GM04503 (cell line): ENCODE measurements at places on chromosomes 1 and 21.

GRCh38 chr1:24874611-24875234 lies 55.4 kb downstream of the RUNX3 start:
- no peak for DNase-seq

DNA sequence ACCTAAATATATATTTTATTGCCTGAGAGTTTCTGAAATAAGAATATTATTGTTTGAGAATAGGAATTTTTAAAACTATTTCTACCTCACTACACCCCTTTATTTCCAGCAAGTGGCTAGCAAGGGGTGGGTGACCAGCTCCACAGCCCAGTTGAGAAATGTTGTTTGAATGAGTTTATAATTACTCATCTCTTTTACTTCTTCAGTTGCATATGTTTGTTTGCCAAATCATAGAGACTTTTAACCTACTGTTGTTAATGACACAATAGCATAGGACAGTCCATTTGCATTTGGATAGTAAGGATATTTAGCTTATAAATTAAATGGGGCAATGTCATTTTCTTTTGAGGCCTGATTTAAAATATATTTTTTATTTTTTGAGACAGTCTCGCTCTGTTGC lies 127.8 kb downstream of the NRDC start:
- no peak for DNase-seq

DNA sequence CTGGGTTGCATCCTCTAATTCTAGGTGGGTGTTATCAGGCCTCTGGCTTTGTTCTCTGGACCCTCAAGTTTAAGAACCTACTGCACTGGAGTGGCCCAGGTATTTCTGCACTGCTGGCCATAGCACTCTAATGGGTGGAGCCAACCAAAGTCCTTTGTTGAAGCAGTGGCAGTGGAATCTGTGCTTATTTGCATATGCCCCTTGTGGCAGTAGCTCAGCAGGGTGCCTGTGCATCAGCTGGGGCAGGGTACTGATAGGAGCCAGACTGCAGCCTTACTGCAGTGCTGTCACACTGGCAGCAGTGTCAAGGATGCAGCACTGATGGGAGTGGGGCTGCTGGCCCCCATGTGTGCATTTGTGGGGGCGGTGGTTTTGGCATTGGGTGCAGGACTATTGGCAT lies 660.6 kb downstream of the LRRIQ3 start:
- no peak for DNase-seq

- DNase-seq: no peak
These were observed 755 bp downstream of the RPAP2 start for GRCh38 chr1:92299477-92300150.

DNA sequence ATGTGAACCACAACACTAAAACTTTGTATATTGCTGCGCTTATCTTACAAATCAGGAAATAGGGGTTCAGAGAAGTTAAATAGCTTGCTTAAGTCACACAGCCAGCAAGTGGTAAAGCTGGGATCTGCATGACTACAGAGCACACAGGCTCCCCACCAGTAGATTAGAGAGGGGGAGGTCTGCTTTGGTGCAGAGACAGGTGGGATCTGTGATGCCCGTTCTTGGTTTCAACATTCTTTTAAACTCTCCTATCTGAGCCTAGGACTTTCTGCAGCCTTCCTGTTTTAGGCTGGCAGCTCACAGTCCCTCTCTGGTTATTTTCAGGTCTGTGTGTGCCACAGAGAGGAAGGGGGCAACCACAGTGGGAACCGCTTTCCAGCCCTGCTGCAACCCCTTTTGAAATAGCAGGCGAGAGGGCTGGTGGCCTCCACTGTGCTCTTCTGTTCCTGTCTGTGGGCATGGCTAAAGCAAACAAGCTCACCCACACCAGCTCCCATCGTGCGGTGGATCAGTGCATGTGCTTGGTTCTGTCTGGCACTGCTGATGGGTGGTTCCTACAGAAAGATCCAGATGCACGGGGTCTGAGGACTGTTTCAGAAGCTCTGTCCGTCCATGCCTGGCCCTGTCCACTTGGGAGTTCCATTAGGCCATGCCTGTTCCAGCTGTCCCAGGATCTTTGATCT lies 1.7 kb upstream of the IL6R start:
- no peak for DNase-seq

DNA sequence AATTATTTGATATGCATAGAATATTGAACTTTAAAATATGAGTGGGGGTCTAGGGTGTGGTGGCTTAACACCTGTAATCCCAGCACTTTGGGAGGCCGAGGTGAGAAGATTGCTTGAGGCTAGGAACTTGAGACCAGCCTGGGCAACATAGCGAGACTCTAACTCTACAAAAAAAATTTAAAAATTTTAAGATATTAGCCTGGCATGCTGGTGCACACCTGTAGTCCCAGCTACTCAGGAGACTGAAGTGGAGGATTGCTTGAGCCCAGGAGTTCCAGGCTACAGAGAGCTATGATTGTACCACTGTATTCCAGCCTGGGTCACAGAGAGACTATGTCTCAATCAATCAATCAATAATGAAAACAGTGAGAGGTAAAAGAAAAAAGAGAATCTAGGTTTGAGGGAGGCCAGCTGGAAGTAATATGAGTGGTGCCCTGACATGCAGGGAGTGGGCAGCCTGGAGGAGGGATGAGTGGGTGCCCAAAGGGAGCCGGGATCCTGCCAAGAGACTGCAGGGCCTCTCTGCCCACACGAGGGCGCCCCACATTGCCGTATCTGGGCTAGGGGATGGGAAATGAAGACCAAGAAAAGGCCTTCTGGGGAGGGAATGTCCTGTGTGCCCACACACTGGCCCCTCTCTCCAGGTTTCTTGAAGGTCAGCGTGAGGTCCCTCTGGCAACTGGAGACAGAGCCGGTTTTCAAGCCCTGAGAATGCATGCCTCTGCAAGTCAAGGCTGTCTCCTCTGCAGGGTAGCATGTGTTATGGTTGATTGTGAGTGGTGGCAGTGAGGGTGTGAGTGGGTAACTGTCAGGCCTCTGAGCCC lies 93.9 kb upstream of the PPM1J start:
- no peak for DNase-seq

DNA sequence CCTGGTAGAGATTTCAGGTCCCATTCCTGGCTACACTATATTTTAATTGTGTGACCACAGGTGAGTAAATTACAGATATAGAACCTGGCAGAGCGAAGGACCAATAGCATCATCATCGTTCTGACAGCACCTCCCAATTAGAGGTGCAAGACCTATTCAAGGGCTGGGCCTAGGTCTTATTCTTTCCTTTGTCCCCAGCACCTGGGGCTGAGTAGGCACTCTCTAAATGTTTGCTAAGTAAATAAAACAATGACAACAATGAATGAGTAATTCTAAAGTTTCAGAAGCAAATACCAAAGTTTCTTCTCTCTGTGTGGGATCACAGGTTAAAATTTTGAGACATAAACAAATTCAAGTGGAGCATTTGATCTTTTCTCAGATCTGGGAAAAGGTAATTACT lies 32.7 kb downstream of the BEND5 start:
- DNase-seq: no peak

DNA sequence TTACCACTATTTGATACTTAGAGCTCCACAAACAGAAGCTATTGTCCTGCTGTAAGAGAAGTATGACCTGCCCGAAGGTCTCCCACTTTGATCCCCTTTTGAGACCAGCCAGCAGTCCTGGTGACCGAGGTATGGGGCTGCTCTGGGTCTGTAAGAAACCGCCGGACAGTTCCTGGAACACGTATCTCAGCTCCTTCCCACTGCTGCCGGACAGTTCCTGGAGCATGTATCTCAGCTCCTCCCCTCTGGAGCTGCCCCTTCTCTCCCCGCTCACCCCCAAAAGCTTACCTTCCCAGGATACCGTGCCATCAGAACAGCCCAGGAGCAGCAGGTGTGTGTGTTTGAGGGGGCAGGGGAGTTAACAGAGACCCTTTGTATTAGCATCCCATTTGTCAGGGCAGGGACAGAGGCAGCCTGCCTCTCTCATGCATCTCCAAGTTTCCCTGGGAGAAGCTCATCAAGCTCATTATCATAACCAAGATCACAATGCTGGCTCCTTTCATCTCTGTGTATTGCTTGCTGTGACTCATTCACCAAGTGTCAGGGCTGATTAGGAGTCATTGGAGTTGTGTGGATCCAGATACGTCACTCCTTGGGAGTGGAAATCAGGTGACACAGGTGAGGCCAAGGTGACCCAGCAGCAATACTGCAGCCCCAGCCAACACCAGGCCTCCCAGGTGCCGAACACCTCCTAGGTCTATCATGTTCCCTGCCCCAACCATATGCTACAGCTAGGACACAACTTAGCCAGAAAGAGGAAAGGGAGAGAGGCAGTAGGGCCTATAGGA lies 25.3 kb downstream of the OPTC start:
- no peak for DNase-seq

GRCh38 chr21:41338455-41338854 lies 21.9 kb downstream of the FAM3B start:
- no peak for DNase-seq

DNA sequence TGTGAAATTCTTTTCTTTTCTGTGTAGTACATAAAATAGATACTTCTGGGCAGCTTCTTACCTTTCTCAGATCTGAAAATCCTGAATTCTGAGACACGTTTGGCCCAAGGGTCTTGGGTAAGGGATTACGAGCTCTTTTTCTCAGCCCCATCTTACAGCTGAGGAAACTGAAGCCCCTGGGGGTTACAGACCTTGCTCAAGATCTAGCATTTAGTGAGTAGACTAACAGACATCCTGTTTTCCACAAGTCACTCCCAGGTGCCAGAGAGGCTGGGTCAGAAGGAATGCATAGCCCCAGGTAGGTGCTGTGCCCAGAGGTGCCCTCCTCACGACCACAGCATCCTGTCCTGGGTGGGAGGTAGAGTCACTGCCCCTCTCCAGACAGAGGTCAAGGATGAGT lies 13.2 kb upstream of the CREG1 start:
- DNase-seq: no peak

- DNase-seq: no peak
These were observed 19.8 kb upstream of the VCAM1 start for GRCh38 chr1:100699744-100700143.

DNA sequence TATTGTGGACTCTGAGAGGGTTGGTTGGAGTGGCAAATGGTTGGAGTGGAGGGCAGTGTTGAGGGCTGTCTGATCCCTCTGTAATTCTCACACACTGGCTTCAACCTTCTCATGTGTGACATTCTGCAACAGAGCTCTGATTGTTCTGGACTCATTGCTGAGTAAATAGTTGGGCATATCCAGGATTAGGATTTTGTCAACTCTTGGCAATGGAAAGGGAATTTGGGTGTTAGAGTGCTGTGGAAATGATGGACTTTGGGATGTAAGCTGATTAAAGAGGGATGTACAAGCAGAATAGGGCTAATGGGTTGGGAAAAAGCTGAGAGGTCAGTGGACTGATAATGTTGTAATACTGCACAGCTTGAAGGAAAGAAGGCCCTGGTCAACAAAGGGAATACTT lies 16.5 kb downstream of the TLCD4 start:
- DNase-seq: no peak

GRCh38 chr1:220726634-220727033 lies 21.5 kb upstream of the MTARC2 start:
- DNase-seq: no peak

DNA sequence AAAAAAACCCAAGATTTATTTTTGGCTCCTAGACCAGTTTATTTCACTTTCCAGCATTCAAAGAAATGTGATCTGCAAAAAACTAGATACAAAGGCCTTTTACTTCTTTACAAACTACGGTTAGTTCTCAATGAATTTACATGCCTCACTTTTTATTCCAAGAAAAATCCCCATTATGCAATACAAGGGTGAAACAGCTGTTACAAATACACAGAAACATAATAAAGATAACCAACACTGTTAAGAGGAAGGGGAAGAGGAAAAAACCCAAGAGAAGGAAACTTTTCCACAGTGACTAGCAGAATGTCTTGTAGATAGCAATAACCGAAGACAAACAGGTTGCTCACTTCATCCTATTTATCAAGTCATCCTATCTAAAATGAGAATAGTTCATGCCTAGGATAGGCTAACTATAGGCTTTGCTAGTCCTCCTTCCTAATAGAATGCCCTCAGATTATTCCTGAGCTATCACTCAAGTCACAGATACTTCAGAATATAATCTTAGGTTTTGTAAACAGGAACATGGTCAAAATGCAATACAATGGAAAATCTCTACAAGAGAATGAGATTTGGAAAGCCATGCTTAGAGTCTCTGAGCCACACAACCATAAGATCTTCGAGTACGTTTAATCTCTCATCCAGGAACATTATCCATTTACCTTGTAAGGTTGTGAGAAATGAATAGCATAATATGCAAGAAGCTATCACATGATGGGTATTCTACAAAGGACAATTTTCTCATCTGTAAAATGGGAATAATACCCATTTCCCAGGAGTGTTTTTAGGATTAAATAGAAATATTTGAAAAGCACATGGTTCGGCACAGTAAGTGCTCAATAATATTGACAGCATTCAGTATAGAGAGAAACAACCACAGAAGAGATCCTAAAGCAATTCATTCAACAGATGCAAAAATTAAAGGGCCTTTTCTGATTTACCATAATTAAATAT lies 5.4 kb downstream of the PNRC2 start:
- no peak for DNase-seq

DNA sequence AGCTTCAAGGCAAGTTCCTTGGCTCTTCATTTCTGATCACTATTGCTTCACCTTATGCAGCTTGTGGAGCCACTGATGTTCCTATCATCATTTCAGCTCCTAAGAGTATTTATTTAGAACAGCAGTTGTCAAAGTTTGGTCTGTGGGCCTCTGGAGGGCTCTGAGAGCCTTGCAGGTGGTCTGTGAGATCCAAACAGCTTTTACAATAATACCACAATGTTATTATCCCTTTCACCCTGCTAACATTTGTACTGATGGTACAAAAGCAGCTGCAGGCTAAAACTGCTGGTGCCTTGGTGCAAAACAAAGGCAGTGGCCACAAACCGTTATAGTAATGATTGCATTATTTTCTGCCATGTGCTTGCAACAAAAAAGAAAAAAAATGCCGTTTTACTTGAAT lies 33.8 kb downstream of the PATJ start:
- DNase-seq: no peak

DNA sequence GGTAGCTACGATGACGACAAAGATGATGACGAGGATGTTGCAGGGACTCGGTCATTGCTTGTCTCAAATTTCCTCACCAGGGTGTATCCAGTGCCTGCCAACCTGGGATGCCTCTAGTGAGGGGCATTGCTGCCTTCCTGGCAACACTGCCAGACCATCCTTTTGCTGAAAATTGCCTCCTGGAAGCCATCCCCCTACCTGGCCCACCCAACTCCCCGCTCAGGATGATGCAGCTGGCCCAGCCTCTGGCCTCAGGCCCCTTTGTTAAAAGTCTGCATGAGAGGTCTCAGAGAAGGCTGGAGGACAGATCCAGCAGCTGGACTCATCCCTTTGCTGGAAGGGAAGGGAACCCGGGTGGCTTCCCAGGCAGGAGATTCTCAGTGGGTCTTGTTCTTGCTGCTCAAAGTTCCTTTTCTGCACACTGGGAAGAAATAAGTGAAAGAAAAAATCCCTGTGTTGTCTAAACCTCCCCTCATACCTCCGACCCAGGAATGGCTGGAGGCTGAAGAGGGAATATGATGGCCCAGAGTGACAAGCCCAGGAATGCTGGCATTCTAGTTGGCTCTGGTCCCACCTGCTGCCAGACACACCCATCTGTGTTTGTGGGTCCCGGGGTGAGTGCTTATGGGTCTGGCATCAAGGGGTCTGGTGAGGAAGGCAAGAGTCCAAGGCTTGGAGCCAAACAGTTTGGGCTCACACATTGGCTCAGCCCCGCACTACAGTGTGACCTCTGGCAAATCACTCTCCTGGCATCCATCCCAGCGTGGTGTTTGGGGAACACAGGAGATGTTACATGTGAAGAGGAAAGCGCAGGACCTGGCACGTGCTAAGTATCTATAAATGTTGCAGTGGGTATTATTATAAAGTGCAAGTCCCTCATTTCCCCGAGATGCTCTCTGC lies 6.7 kb upstream of the FNDC5 start:
- no peak for DNase-seq

GRCh38 chr1:101605878-101606277 lies 369.1 kb downstream of the S1PR1 start:
- no peak for DNase-seq

GRCh38 chr1:125119024-125119441 lies 3934.3 kb downstream of the SRGAP2C start:
- no peak for DNase-seq
